Lung microvascular endothelial cell (primary cell): ENCODE measurements at places on chromosomes 5 and 9. TPM values are rescaled to one million over a fixed set of nuclear protein-coding genes. Genes with fewer than 3 reads are reported as not detected.

GRCh38 chr5:569358-569867 is 42.7 kb upstream of the CEP72 start:
- DNase-seq: no peak

The PROB1 gene
- total RNA-seq: 2.8 and 7.3 TPM in 2 replicates

- DNase-seq: no peak
Measured at GRCh38 chr5:112878760-112879159, 17.7 kb downstream of the SRP19 start.

GRCh38 chr5:116944183-116944582 is 369.6 kb upstream of the SEMA6A start:
- DNase-seq: no peak

The DAB2IP gene
- 14.1 and 16.3 TPM in 2 replicates for total RNA-seq

- peak; percentile 94 for DNase-seq
Measured at GRCh38 chr9:4596165-4596922, 65.8 kb upstream of the PLPP6 start.

DNA sequence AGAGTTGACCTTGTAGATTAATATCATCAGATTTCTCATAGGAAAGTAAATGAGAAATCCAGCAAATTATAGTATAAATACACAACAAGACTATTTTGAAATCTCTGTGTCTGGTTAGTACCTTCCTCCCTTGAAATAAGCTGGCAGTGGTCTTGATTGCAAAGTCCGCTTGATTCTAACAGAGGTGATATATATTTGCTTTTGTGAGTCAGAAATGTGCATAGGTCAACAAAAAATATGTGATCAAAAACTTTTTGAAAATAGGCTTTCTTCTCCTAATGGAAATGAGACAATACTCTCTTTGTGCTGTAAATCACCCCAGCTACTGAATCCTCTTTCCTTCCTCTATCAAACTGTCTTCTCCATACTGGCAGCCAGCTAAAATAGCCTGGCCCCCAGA is 749.2 kb upstream of the CDH10 start:
- no peak for DNase-seq

DNA sequence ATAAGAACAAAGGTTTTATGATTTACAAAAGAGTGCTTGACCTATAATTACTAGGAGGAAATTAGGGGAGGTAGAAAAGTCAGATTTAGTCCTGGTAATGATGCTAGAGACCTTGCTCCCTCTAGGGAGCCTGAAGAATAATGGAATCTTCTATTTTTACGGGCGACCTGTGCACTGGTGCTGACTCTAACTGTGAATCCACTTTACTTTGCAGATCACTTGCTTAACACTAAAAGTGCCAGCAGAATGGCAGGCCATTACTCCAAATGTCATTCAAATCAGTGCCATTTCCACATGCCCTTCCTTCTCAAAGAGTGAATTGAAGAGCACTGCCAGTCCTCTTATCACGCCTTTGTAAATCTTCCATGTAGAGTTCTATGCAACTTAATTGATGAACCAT is 359.4 kb upstream of the ARRDC3 start:
- no peak for DNase-seq

The SPINK6 gene
- not detected in 2 replicates for total RNA-seq

The CLK4 gene
- 10.5 and 26.0 TPM in 2 replicates for total RNA-seq

The OMD gene
- not detected in 2 replicates for total RNA-seq

DNA sequence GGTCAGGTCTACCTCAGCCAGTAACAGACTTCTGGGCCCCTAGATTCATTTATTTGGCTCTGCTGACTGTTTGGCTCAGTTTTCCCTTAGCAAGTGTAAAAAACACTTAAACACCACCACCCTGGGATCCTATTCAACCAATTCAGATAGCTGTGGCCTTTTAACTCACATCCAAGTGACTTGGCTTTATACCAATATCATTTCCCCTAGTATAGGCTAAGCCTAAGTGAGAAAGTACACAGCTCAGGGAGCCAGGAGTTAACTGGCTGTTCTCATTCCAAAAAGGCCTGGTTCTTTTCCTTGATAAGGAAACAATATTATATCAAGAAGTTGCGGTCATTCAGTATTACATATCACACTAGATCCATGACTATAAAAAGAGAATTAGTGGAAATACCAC is 163.5 kb downstream of the ARL15 start:
- no peak for DNase-seq

GRCh38 chr9:80158554-80159170 is 586.9 kb downstream of the TLE4 start:
- no peak for DNase-seq

DNA sequence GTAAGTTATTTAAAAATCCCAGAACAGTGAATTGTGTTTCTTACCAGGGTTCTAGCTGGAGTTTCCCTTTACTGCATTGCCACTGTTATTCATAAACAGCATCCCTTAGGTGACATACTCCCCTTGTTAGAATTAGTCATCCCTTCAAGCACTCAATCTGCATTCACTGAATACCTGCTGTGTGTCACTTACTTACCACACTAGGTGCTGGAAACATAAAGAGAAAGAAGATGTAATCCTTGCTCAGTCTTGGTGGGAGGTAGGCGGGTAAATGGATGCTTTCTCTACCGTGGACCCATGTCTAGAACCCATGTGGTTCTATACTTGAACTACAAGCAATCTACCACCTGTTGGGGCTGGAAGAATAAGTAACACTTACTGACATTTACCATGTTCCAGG is 371.6 kb downstream of the KDM4C start:
- DNase-seq: no peak

- no peak for DNase-seq
Measured at GRCh38 chr5:84549054-84549453, 164.4 kb upstream of the EDIL3 start.

The INSL6 gene
- total RNA-seq: not detected in 2 replicates

The ADRA1B gene
- under 0.01 and 0.22 TPM in 2 replicates for total RNA-seq

The NIM1K gene
- under 0.01 TPM in 1 of 2 replicates, not detected in the other for total RNA-seq

The LCP2 gene
- total RNA-seq: 0.20 and 0.22 TPM in 2 replicates

The LECT2 gene
- total RNA-seq: not detected in 2 replicates

- no peak for DNase-seq
Measured at GRCh38 chr9:37148181-37148580, 27.8 kb downstream of the ZCCHC7 start.

- no peak for DNase-seq
Measured at GRCh38 chr5:647311-647710, 35.2 kb downstream of the CEP72 start.

DNA sequence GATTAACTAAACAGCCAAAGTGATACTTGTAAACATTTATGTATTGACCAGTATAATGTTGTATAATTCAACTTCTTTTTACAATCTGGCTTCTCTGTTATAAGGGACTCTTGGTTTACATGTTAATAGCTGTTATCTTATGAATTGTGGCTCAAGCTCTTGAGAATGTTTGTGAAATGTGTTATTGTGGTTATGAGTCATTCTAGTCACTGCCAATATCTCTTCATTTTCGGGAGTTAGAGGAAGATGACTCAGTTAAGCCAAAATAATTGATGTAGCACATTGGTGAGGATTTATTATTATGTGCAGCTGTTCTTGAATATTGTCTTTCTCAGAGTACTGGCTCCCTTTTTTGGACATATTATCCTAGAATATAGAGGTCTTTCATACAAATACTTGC is 655.2 kb upstream of the RIOK2 start:
- peak; percentile 98 for DNase-seq

GRCh38 chr5:7374186-7374585 is 21.8 kb upstream of the ADCY2 start:
- no peak for DNase-seq

The RAD17 gene
- 9.6 and 14.5 TPM in 2 replicates for total RNA-seq

The GADD45G gene
- total RNA-seq: under 0.01 TPM in 1 of 2 replicates, not detected in the other

DNA sequence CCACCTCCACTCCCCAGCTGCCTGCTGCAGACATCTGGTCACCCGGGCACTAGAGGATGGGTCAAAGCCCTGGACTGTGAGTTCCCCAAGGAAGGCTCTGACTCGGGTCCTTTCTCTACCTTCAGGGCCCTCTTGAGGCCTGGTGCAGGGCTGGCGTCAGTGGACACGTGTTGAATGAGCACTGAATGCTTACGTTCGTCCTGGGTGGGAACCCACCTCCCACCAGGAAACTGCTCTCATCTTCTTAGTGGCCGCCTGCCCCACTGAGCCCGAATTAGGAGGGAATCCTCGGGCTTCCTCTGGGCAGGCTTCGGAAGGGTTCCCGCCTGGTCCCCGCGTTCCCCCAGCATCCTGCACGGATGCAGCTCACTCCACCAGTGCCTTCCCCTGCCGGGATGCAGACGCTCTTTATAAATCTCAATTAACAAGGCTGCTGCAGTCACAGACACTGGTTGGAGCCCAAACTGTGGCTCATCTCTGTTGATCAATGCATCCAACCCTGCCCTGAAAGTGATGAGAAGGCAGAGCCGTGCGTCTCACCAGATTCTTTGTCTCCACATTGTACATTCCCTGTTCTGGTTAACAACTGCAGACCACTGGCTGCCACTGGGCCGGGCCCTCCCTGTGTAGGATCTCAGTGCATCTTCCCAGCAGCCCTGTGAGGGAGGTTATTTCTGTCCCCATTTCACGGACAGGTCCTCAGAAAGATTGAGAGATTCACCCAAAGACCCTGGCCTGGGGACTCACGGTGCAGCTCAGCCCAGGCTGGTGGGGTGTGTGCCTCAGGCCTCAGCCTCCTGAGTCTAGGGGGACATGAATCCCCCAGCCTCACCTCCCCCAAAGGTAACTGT is 168.8 kb downstream of the GAPVD1 start:
- no peak for DNase-seq

GRCh38 chr9:38158628-38159027 is 89.6 kb upstream of the SHB start:
- DNase-seq: no peak

GRCh38 chr9:31490551-31491106 is 893.8 kb upstream of the ACO1 start:
- no peak for DNase-seq

DNA sequence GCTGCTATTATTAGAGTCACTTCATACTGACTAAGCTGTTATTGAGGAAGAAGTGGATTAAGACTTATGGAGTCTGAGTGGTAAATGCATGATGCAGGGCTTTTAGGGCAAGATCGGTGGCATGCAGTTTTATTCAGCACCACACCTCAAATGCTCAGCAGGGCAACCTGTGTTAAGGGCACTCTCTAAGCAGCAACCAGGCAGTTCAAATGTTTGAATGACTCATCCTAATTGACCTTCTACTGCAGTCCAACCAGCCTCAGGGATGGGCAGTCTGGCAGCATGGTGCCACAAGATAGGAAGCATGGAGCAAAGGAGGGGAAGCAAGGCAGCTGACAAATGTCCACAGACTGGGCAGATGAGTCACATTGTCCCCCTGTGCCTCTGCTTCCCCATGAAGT is 80.2 kb upstream of the MIER3 start:
- DNase-seq: no peak

DNA sequence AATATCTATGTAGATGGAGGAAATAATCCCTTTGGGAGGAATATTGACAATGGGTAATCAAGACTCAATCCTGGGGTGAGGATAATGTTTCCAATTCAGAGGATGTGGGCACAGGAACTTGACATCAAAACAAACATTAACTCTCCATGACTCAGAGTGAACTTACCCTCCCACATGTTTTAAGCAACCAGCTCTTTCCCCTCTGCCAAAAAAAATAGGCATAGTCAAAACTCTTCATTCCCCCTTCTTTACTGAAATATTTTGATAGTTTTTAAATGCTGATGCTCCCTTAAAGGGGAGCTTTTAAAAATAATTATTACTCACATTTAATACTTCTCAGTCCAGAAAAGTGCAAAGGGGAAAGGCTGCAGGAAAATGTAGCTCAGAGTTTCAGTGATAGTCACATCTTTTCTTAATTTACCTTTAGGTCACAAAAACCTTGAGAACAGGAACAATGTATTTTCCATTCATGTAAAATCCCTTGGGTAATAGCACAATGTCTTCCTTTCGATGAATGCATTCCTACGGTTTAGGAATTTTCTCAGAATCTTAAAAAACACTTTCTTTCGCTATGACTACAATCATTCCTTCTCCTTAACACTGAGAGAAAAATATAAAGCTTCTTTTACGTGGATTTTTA is 298.4 kb upstream of the GRAMD2B start:
- no peak for DNase-seq

The FOXD1 gene
- 0.22 TPM in 1 of 2 replicates, not detected in the other for total RNA-seq

The DNAJA1 gene
- 80.4 and 111 TPM in 2 replicates for total RNA-seq

The STPG3 gene
- total RNA-seq: not detected in 2 replicates

GRCh38 chr5:10303201-10303600 is 4.5 kb downstream of the CMBL start:
- DNase-seq: no peak

- DNase-seq: no peak
Measured at GRCh38 chr5:112310746-112311145, 108.3 kb downstream of the EPB41L4A start.

- no peak for DNase-seq
Measured at GRCh38 chr5:63959177-63959982, 2.9 kb downstream of the HTR1A start.

The RGS7BP gene
- total RNA-seq: 0.20 and 0.22 TPM in 2 replicates

DNA sequence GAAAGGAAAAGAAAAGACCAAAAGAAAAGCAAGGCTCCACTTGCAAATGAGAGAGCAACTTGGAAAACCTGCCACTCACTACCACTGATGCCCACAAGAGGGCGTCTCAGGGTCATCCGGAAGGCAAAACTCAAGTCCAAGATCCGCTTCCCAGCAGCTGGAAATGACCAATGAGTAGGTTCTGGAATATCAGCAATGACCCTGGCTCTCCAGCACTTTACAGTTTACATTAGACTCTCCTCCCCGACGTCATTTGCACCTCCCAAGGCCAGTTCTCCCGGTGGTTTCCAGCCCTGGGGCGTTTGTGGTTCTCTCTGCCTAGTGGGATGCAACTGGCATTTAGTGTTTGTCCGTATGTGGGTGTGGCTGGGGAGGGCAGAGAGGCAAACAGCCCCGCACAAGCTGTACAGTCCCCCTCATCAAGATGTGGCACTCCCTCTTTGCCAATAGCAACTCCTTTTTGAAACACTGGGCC is 193.8 kb upstream of the ZNF618 start:
- peak; percentile 81 for DNase-seq

GRCh38 chr5:151093476-151093889 is 12.6 kb upstream of the TNIP1 start:
- peak; percentile 58 for DNase-seq

DNA sequence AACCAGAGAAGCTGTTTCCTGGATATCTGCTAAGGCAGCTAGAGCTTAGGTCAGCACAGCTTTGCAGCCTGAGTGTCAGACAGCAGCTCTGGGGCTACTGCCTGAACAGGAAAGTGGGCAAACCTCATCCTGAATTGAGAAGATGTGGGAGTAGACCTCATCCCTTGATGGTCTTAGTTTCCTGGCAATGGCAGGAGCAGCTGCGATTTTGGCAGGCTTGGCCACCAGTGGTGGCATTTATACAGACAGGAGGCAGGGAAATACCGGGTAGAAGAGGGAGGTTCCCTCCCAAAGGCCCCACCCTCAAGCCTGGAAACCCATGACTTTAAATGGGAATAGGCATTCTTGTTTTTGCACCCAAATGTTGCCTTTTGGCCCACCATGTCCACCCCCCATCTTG is 69.7 kb downstream of the LIX1 start:
- DNase-seq: no peak

DNA sequence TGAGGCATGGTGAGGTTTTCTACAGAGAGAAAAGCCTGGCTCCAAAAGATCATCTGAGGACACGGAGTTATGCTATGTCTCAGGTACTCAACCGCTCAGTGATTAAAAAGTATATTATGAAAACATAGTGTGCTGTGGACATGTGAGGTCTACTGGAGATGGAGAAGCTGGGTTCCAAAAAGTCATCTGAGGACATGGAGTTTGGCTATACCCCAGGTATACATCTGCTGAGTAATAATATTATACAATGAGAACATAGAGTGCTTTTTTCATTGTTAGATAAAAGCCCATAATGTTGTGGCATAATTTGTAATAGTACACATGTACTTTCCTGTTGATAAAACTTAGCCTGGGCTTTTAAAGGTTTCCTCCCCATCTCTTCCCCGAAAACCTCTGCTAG is 70.7 kb upstream of the SHISAL2B start:
- DNase-seq: no peak
